ENCODE measurements at places on chromosomes 4 and X. TPM values are rescaled to one million over a fixed set of nuclear protein-coding genes. Genes with fewer than 3 reads are reported as not detected.

DNA sequence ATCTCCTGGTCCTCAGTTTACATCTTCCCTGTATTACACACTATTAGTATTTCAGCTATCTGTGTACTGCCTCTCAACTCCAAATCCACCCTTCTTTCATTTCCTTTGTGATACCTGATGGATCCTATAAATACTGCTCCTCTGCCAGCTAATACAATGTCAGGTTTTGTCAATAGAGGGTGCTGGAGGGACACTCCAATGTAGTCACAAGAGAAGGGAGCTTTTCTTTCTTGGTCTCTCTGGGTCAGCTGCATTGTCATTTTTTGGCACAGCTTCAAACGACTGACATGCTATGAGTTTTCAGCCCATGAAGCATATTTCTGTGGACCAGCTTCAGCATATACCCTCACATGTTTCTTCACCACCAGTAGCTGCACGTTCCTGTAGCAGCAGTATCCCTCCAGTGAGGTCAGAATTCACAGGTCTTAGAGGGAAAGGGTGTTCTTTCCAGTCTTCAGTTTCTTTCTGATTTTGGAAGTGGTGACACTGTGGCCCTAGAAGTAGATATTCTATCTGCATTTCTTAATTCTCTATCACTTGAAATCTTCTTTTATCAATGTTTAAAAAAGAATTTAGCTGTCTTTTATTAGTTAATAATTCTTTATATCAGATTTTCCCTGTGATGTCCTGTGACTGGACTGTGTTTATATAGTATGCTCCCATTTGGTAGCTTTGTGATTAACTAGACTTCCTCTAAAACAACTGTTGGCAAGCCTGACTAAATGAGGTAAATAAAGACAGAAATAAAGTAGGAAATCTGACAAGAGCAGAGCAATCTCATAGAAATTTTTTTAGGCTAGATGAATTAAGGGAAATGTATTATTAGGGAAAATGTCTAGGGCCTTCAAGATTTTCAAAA lies 60.6 kb downstream of the GABRA2 start:
- peak; percentile 11 for DNase-seq

DNA sequence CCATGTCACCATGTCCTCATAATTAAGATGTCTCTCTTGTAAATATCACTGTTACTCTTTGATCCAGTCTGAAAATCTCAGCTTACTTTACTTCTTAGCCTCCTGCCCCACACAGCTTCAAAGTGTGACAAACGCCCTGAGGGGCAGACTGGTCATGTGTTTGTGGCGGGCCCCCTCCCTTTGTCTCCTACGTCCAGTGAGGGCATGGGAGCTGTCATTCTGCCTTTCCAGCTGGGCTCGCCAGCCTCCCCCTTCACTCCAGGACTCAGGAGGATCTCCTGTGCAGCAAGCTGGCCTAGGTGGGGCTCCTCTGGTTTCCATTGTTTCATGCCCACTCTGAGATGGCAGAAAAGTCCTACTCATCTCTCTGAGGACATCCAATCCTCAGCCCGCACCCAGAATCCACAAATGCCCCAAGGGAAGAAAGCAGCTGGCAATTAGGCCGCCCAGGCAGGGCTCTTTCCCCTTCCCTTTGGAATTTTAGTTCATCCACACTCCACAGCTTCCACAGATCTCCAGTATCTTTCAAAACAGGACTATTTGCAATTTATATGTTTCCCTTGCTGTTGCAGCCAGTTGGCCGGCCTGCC lies 86.4 kb upstream of the C4orf50 start:
- no peak for DNase-seq

DNA sequence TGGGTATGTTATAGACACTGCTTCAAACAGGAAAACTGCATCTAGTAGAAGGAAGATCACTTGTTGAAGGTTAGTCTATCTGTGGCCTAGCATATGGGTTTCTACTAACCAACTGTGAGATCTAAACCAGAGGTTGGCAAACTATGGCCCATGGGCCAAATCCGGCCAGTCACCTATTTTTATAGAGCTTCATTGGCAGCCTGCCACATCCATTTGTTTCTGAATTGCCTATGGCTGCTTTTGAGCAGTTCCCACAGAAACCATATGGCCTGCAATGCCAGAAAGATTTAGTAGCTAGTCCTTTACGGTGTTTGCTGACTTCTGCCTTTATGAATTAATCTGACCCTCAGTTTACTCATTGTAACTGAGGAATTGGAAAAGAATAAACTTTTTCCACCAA lies 71.1 kb downstream of the MID1 start:
- DNase-seq, result no peak

DNA sequence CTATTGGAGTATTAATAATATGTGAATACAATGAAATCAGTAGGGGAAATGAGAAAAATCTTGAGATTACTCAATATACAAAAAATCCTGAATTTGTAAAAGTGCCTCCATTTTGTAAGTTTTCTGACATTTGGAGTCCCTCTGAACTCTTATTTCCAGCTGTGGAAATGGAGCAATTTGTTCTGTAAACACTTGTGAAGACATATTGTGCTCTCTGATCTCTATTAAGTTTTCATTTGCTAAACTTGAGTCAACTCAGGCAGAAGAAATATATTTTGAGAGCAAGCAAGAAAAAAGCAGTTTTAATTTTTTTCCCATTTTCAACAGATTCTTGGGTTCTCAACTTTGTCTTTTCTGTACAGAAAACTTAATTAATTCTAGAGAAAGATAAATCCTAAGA lies 51.4 kb upstream of the PCDH18 start:
- no peak for DNase-seq

DNA sequence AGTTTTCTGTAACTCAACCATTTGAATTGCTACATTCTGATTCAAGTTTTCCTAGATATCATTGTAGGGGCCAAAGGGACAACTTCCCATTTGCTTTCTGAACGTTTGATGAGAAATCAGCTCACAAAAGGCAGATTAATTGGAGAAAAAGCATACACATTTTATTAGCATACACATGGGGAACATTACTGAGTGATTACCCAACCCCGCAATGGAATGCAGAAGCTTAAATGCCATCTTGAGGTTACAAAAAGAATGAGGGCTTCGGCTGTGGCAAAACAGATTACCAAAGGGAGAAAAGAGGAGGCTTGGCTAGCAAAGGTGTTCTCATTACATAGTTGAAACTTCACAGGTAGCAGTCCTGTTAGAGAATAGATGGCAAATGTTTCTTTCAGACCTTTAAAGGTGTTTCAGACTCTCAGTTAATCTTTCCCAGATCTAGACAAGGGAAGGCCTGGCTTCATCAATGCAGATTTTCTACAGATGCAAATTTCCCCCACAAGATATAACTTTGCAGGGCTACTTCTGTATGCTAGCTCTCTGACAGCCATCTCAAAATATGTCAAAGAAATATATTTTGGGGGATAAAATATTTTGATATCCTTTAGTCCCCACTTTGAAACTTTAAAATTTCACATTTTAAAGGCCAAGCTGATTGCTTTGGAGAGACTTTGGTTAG lies 26.5 kb upstream of the HERC6 start:
- DNase-seq, result no peak

- no peak for DNase-seq
Measured at GRCh38 chrX:314049-314448, 4.5 kb downstream of the GTPBP6 start.

DNA sequence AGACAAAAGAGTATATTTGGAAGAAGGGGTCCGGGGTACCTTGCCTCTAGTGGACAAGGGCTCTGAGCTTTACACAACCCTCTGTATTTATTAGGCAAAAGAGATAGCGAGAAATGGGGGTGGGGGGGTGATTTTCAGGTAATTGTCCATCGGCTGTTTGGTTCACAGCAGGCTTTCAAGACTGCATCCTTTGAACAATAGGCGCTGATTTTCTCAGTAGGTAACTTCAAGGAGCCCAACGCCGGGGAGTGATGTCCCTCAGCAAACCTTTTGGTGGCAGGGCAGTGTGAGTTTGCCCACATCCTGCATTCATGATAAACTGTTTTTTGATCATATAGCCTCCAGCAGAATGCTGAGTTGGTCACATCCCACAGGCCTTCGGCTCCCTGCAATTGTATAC lies 61.6 kb downstream of the KDM5C start:
- DNase-seq, result no peak

GRCh38 chrX:44144177-44144945 lies 171.2 kb upstream of the NDP start:
- no peak for DNase-seq

GRCh38 chr4:83408908-83409307 lies 46.7 kb downstream of the HELQ start:
- DNase-seq, result no peak

- DNase-seq, result no peak
Measured at GRCh38 chrX:47915886-47916493, 79.3 kb downstream of the ZNF81 start.

- no peak for DNase-seq
Measured at GRCh38 chr4:176319151-176319703, 539 bp upstream of the SPCS3 start.

DNA sequence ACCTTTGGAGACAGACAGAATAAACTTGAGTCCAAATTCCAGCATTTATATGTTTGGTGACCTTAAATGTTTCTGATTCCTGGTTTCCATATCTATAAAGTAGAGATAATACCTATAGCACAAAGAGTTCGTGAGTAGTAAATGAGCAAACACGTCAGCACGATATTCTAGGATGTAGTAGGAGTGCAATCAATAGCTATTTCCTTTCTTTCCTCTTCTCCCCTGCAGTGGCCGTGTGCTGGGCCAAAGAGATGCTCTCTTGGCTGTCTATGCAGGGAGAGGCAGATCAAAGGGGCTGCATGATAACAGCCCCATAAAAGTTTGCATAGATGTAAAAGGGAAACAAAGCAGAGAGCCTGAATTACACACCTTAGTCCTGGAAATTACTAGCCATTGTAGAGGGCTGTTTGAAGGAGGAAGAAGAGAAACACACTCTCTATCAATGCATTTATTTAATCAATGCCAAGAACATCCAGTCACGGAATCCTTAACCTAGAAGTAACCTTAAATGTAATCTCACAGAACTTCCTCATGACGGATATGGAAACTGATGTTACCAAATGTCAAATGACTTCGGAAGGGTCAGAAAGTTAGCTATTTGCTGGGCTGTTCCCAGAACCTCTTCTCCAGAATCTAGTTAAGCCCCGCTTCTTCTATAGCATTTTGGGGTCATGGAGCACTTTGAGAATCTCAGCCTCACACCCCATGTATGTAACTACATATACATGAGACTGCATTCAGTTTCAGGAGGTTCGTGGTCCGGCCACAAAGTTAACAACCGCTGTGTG lies 35.5 kb upstream of the PLAC8 start:
- DNase-seq, result no peak

DNA sequence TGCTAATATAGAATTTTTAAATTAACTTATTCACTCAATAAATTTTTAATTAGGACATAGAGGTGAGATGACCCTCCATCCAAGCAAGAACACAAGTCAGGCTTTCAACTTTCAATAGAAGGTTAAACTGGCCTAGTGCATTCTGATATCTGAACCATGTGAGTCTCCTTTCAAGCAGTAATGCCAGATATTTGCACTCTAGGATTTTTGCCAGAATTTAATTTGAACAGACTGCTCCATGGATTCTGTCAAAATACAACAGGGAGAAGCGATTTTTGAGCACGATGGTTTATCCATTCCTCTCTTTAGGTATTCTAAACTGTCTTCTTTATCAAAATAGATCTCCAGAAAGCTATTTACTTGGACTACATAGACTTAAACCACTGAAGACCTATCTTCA lies 72.0 kb upstream of the DCLK2 start:
- no peak for DNase-seq

DNA sequence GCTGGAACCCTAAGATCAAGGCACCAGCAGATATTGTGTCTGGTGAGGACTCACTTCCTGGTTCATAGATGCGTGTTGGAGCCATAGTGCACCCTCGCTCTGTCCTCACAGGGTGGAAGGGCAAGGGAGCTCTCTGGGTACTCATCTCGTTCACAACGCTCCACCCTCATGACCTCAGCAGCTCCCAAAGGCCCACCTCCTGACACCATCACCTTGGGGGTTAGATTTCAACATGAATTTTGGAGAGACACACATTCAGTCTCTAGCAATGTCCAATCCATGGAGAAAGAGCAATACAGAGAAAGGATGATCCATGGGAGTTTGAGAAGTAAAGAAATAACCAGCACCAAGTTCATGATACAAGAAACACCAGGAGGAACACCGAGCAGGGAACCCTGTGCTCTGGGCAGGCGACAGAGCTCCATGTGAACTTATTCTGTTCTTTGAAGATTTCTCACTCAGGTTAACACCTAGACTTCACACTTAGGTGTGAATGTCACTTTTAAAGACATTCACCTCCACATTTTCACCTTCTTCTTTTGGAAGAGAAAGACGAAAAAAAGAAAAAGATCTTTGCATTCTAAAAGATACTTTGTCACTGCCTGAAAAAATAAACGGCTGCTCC lies 171.8 kb upstream of the FAM9B start:
- no peak for DNase-seq

- DNase-seq, result no peak
Measured at GRCh38 chr4:167218022-167218608, 16.2 kb downstream of the SPOCK3 start.

DNA sequence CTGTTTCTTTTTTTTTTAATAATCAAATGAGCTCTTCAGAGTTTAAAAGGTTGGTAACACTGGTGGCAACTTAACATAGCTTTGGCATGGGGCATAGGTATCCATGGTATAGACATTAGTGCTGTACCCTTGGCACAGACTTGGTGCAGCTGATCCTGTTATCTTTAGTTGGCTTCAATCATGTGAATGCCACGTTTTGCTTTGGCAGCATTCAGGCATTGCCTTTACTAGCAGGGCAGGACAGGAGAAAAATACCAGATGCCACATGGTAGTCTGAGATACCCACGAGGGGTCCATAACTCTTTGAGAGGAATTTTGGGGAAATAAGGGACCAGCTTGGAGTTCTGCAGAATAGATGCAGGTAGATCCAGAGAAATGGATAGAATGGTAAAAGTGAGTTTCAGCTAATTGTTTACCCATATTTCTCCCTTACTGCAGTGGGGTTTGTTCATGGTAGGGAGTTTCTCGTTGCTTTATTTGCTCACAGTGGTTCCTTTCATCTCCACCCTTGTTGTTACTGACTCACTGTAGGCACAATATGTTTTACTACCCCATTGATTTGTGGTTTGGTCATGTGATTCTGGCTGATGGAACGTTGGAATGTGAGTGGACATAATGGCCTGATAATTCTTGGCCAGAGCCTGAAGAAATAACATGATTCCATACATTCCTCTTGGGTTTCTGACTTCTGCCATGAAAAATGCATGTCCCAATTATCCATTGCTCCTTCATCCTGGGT lies 342.7 kb downstream of the GLUD2 start:
- no peak for DNase-seq

GRCh38 chrX:149628280-149628679 lies 3.3 kb downstream of the TMEM185A start:
- DNase-seq, result no peak

Gene TREX2
- total RNA-seq, result 0.30 TPM

Gene ATP2B3
- not detected for total RNA-seq

Gene SHOX
- not detected for total RNA-seq

Gene VCX
- total RNA-seq, result not detected

Gene GDPD2
- total RNA-seq, result not detected

Gene CBLL2
- total RNA-seq, result not detected

Gene PF4V1
- total RNA-seq, result not detected

Gene AVPR2
- 2.8 TPM for total RNA-seq

Gene HAND2
- total RNA-seq, result 176 TPM

Gene SLITRK4
- total RNA-seq, result 0.28 TPM

Gene EDNRA
- 10.6 TPM for total RNA-seq

Gene FAM184B
- total RNA-seq, result not detected

Gene ERVMER34-1
- total RNA-seq, result 3.6 TPM

Data from heart right ventricle (tissue), 16 donors.